ENCODE measurements at places on chromosomes 12 and 14. TPM values are rescaled to one million over a fixed set of nuclear protein-coding genes. Genes with fewer than 3 reads are reported as not detected.

- no peak for DNase-seq
These were observed 8.3 kb downstream of the TMX1 start for GRCh38 chr14:51248016-51248987.

GRCh38 chr14:92898566-92899131, 24.3 kb upstream of the CHGA start:
- DNase-seq = no peak

DNA sequence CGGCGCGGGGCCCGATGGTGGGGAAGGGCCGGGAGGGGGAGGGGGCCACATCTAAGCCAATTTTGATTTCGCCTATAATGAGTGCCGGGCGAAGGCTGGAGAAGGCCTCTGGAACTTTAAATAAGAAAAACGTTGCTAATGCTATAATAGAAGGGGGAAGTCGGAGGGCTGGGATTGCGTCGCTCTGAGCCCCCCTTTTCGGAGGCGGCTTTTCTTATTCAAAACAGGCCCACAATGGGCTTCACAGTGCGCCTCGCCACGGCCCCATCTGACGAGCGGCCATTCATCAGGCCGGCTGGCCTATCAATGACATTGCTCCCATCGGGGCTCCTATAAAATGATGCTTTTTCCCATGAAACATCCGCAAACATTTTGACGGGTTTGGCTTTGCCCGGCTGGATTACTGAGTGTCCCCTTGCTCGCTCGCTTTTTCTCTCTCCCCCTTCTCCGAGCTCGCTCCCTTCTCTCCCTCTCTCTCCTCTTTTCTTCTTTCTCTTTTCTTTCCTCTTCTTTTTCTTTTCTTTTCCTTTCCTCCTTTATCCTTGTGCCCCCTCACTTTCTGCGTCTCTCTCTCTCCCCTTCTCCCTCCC, at the start of gene RFX4:
Gene RFX4 (plus strand): TSS at position 364 of the 590 bp plus-strand sequence. CDS start 317 bp downstream, outside the sequence.
- DNase-seq = no peak

DNA sequence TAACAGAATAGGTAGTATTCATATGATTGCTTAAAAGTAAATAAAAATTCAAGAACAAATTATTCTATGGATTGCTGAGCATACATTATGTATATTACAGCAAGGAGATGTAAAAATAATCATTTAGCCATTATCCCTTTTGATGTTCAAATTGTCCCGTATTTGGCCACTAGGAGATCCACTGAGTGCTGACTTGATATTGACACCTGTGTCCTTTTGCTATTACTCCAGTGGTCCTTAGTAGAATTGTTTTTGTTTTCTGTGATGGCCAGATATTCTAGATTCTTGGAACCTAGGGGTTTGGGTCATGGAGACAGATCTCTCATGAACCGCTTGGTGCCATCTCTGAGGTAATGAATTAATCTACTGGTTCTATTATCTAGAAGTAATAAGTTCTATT, 16.8 kb downstream of the ERO1A start:
- no peak for DNase-seq

GRCh38 chr14:33738491-33738890, 212.4 kb downstream of the EGLN3 start:
- DNase-seq = no peak

GRCh38 chr14:90995785-90996184, 64.7 kb downstream of the RPS6KA5 start:
- DNase-seq = no peak

DNA sequence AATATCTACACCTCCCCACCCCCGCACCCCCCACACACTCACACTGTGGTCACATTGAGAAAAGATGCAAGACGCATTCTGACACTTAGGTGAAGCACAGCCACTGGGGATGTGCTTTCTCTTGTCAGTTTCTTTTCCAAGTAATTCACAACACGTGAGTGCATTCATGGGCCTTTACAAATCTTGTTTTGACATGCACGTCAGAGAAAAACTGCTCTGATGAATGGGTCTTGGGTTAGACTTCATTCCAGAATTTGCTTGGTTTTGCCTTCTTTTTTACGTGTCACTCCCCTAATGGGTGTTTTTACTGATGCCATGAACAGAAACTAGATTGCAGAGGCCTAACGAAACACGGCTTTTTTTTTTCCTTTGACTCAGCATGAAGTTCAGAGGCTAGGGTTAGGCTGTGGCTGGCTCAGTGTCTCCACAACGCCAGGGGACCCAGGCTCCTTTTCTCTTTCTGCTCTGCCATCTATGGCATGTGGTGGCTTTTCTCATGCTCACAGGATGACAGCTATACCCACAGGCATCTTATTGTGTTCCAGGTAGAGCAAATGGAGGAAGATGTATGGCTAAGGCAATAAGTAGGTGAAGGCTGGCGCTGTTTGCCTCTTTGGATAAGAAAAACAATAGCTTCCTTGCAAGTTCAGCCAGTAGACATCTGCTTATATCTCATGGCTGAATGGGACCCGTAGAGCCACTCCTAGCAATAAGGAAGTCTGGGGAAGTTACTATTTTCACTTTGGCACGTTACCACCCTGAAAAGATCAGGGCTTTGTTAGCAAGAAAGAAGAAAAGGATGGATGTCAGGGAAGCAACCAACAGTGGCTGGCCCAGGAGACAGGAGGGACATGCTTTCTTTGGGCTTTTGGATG, 253.3 kb downstream of the SLC15A4 start:
- DNase-seq = no peak

- no peak for DNase-seq
These were observed 13.1 kb downstream of the RAPGEF3 start for GRCh38 chr12:47745485-47746041.

- DNase-seq = no peak
These were observed 6.7 kb downstream of the LRP1 start for GRCh38 chr12:57134949-57135348.

- no peak for DNase-seq
These were observed 19.3 kb upstream of the FKBP4 start for GRCh38 chr12:2775431-2775830.

GRCh38 chr14:91401751-91402150, 15.9 kb downstream of the CCDC88C start:
- DNase-seq = no peak

GRCh38 chr14:51789114-51789513, 71.3 kb upstream of the GNG2 start:
- DNase-seq = no peak

GRCh38 chr12:112357214-112357613, 25.0 kb downstream of the HECTD4 start:
- no peak for DNase-seq

SAMD4A gene
- 8.3 TPM for polyA plus RNA-seq

ADAM20 gene
- polyA plus RNA-seq = 0.16 TPM

SMIM41 gene
- 0.61 TPM for polyA plus RNA-seq

PDE6H gene
- 0.11 TPM for polyA plus RNA-seq

ETNK1 gene
- polyA plus RNA-seq = 77.0 TPM

CDCA3 gene
- 37.0 TPM for polyA plus RNA-seq

AJUBA gene
- polyA plus RNA-seq = 77.4 TPM
